ENCODE measurements at places on chromosomes 12 and 14.

DNA sequence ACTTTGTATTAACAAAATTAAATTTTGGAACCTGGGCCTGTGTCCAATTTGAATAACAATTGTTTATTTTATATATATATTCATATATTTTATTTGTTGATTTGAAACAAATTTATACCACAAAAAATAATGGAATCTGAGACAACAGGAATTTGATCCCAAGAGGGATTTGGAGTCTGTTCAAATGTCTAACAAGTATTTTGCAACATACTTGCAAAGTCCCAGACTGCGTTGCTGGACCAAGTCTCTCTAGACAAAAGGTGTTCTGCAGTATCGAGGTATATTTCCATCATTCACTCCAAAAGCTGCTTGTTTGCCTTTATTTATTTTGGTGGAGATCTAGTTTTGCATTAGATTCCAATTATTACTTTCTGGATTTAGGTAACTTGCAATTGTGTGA is 68.7 kb upstream of the PTPRR start:
- DNase-seq, result no peak

GRCh38 chr14:67837011-67837624 is 17.5 kb downstream of the RAD51B start:
- DNase-seq, result peak; percentile 63

DNA sequence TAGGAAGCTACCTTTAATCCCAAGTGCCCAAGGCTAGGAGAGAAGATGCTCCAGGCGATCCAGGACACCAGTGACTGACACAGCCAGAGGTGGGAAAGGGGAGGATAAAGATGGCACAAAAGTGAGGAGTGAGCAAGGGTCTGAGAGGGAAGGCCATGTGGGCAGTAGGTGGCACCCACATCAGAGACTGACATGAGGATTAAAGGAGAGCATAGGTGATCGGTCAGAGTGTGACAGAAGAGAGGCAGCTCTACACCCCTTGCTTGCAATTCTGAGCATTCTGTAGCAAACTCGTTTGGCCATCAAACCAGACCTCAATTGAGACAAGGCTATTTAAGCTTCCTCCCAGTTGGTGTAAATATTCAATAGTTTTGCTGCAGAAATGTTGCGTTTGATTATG is 724 bp upstream of the CD27 start:
- no peak for DNase-seq

DNA sequence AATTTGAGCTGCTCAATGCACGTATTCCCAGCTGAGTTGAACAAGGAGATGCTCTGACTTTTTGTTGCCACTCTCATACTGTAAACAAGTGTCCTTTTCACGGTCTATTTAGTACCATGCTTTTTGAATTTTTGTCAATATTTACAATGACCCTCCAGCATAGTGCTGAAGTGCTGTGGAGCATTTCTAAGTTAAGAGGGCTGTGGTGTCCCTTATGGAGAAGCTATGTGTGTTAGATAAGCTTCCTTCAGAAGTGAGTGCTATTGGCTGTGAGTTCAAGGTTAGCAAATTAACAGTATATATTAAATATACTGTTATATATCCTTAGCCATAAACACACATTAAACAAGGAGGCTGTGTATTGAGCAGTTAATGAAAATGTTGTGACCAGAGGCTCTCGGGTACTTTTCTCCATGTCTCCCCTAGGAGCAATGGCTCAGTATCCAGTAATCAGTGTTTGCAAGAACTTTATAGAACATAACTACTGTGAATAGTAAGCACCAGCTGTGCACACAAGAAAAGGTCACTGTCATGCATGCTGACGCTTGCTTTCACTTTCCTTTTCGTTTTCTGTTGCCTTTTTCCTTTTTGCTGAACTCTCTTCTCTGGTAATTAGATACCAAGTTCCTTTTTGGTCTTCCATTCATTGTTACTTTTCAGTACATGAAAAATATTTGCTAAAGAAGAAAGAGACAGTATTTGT is 187.2 kb upstream of the NEDD1 start:
- DNase-seq, result no peak

- no peak for DNase-seq
Measured at GRCh38 chr14:68779761-68780323, 13.0 kb downstream of the ZFP36L1 start.

- peak; percentile 22 for DNase-seq
Measured at GRCh38 chr14:76770521-76771436, 9.5 kb downstream of the VASH1 start.

DNA sequence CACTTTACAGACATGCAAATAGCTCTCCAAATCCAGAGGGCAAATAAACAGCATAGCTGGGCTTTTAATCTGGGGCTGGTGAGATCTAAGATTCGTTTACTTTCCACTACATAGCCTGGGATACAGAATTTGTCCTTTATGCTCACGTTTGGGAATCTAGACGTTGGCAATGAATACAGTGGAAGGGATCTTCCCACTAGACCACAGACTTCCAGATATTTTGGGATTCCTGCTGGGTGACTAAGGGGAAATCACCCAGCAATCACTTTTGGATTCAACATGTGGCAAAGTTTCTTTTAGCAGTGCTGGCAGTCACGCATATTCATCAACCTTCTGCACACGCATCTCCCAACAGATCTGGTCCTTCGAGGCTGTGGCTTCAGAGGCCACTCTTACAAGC is 23.5 kb downstream of the APPL2 start:
- no peak for DNase-seq

DNA sequence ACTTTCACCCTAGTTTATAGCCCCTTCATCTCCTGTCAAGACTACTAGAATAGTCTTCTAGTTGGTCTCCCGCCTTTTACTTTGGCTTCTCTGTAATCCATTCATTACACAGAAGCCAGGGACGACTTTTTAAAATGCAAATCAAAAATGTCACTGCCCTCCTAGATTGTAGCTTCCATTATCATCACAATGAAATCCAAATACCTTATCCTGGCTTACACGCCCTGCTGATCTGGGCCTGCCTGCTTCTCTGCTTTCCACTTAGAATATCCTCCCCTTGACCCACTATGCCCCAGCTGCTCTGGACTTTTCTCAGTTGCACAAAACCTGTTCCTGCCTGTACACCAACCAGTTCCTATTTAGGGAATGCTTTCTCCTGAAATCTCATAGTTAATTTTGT is 4.5 kb upstream of the EEA1 start:
- no peak for DNase-seq

Data from right forelimb (tissue), 1 donor.